Breast epithelium (tissue), 4 donors: ENCODE measurements at places on chromosomes 2 and 18. TPM values are rescaled to one million over a fixed set of nuclear protein-coding genes. Genes with fewer than 3 reads are reported as not detected.

DNA sequence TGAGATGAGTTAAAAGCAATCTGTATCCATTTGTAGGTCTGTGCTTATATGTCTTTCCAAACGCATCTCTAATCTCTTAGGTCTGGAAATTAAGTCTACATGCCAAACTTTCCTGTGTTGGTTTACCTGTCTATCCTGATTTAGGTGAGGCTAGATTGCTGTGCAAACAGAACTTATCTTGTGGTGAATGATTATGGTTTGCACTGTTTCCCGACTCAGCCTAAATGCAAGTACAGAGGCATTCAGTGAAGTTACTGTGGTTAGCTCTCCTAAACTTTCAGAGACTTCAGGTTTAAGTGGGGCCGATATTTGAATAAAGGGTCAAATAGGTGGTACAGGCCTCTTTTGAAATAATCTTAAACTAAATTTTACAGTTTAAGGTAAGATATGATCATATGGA, 103.5 kb downstream of the ICOS start:
- no peaks in the 10 kb centered on the region for H3K4me1 ChIP-seq
- no peaks in the 10 kb centered on the region for H3K27me3 ChIP-seq
- DNase-seq, result no peak
- no peak overlapping the region for H3K4me3 ChIP-seq
- H3K27ac ChIP-seq, result no peak overlapping the region

DNA sequence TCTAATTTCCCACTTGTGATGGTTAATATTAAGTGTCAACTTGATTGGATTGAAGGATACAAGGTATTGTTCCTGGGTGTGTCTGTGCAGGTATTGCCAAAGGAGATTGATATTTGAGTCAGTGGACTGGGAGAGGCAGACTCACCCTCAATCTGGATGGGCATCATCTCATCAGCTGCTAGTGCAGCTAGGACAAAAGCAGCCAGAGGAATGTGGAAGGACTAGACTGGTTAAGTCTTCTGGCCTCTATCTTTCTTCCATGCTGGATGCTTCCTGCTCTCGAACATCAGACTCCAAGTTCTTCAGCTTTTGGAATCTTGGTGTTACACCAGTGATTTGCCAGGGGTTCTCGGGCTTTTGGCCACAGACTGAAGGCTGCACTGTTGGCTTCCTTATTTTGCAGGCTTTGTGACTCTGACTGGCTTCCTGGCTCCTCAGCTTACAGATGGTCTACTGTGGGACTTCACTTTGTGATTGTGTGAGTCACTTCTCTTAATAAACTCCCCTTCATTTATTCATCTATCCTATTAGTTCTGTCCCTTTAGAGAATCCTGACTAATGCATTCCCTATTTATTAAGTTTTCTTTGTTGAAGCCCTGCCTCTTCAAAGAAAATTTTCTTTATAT, 1087.5 kb upstream of the NXPH2 start:
- H3K4me3 ChIP-seq, result no peak overlapping the region
- H3K4me1 ChIP-seq, result no peaks in the 10 kb centered on the region
- H3K36me3 ChIP-seq, result no peaks in the 10 kb centered on the region
- no peak overlapping the region for H3K27ac ChIP-seq
- no peak for DNase-seq

DNA sequence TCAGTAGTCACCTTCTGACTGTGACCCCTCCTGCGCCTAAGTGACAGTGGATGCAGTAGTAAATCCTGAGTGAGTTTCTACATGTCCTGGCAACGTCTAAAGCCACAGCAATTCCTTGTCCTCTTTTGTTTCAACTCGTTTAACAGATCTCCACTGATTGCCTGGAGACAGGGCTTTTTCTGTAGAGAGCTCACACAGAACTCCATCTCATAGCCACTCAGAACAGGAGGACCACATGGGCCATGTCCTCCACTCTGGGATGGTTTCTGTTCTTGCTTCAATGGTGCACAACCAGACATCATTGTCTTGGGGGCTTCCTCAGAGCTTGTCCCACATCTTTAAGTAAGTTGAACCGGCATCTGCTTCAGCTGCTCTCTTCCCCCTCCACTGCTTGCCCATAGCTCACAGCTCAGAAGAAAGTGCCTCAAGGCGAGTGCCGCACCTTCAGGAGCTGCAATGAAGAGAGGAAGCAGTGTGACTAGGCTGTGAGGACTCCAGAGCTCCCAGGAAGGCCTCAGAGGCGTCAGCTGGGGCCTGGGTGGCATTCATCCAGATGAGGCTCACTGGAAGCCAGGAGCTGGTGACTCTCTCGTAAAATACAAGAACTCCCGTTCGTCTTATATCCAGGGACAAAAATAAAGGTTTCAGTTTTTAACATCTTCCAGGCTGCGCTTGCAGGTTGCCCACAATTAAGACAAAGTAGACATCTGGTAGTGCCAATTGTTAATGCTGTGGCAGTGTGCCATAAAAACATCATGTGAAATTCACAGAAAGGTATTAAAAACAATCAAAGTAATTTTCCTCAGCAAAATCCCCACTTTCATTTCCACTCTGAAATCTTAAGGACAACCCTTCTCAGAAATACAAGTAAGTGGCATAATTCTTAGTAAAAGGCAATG, 37.3 kb downstream of the ST3GAL5 start:
- H3K36me3 ChIP-seq, result no peaks in the 10 kb centered on the region
- no peak for DNase-seq
- H3K27me3 ChIP-seq, result no peaks in the 10 kb centered on the region

GRCh38 chr18:63312019-63312409, 7.6 kb downstream of the BCL2 start:
- peak overlapping the region; percentile 50 for H3K27ac ChIP-seq
- H3K4me3 ChIP-seq, result no peak overlapping the region
- no peaks in the 10 kb centered on the region for H3K27me3 ChIP-seq
- H3K4me1 ChIP-seq, result peaks cover 23% of the 10 kb centered on the region

GRCh38 chr2:172282944-172283343, 144.4 kb upstream of the ITGA6 start:
- DNase-seq, result no peak
- H3K27me3 ChIP-seq, result no peaks in the 10 kb centered on the region
- H3K4me1 ChIP-seq, result no peaks in the 10 kb centered on the region
- no peak overlapping the region for H3K27ac ChIP-seq

DNA sequence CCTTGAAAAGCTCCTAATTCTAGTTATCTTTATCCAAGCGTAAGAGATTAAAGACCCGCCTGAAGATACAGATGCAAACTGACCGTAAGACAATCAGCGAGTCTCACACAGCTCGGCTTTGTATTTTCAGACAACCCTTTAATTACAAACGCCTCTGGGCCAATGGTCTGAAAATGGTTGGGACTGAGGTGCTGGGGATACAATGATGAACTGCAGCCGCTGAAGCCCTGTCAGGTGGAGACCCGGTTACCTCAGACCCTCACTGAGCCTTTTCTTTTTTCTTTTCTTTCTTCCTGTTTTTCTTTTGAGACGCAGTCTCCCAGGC, 715 bp upstream of the CFAP36 start:
- peak overlapping the region; percentile 91 for H3K27ac ChIP-seq
- peak overlapping the region; percentile 82 for H3K4me3 ChIP-seq
- H3K27me3 ChIP-seq, result no peaks in the 10 kb centered on the region
- DNase-seq, result no peak
- H3K36me3 ChIP-seq, result peaks cover 4% of the 10 kb centered on the region

- no peak for DNase-seq
- no peaks in the 10 kb centered on the region for H3K36me3 ChIP-seq
- H3K4me1 ChIP-seq, result peaks cover 3% of the 10 kb centered on the region
Measured at GRCh38 chr2:65364986-65365733, 67.2 kb downstream of the SPRED2 start.

GRCh38 chr2:3279236-3279960, 98.2 kb downstream of the EIPR1 start:
- no peak overlapping the region for H3K27ac ChIP-seq
- no peaks in the 10 kb centered on the region for H3K36me3 ChIP-seq

DNAJC27 gene
- total RNA-seq, result 12.6 TPM

GRCh38 chr2:226652369-226652768, 147.3 kb downstream of the IRS1 start:
- DNase-seq, result no peak
- H3K4me1 ChIP-seq, result peaks cover 8% of the 10 kb centered on the region
- no peak overlapping the region for H3K4me3 ChIP-seq
- H3K36me3 ChIP-seq, result no peaks in the 10 kb centered on the region
- peak overlapping the region; percentile 28 for H3K27ac ChIP-seq

DLX1 gene
- 0.29 TPM for total RNA-seq

CFAP65 gene
- not detected for total RNA-seq

- no peaks in the 10 kb centered on the region for H3K27me3 ChIP-seq
- DNase-seq, result no peak
- no peaks in the 10 kb centered on the region for H3K36me3 ChIP-seq
- H3K4me1 ChIP-seq, result no peaks in the 10 kb centered on the region
- H3K4me3 ChIP-seq, result peak overlapping the region; percentile 11
Measured at GRCh38 chr2:71157124-71157793, 26.8 kb downstream of the MPHOSPH10 start.

- no peak for DNase-seq
- H3K4me3 ChIP-seq, result no peak overlapping the region
- no peaks in the 10 kb centered on the region for H3K4me1 ChIP-seq
- no peaks in the 10 kb centered on the region for H3K36me3 ChIP-seq
- no peaks in the 10 kb centered on the region for H3K27me3 ChIP-seq
Measured at GRCh38 chr2:179995741-179996515, 11.2 kb downstream of the CWC22 start.

ADAM23 gene
- 2.5 TPM for total RNA-seq

SERPINB8 gene
- total RNA-seq, result 13.5 TPM

DNA sequence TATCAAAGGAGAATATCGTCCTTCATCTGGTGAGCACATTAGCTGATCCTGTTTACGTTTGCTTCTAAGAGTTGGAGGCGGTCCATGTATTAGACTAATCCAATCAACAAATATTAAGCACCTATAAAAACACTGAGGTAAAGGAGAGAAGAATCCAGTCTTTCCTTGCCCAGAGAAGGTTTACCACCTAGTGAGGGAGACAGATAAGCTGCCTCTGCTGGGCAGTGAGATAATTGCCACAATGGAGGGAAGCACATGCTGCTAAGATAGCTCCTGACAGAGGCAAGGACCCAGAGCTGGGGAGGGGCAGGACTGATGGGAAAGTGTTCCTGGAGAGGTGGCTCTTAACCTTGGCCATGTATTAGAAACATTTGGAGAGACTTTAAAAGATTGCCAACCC, 36.7 kb upstream of the ST8SIA5 start:
- no peak overlapping the region for H3K27ac ChIP-seq
- H3K4me1 ChIP-seq, result no peaks in the 10 kb centered on the region
- DNase-seq, result no peak
- H3K4me3 ChIP-seq, result no peak overlapping the region

- no peak for DNase-seq
- H3K4me1 ChIP-seq, result no peaks in the 10 kb centered on the region
- peaks cover 8% of the 10 kb centered on the region for H3K36me3 ChIP-seq
Measured at GRCh38 chr2:241601841-241602240, 35.1 kb downstream of the THAP4 start.

ARHGAP25 gene
- 9.5 TPM for total RNA-seq

COL6A3 gene
- total RNA-seq, result 907 TPM

DNA sequence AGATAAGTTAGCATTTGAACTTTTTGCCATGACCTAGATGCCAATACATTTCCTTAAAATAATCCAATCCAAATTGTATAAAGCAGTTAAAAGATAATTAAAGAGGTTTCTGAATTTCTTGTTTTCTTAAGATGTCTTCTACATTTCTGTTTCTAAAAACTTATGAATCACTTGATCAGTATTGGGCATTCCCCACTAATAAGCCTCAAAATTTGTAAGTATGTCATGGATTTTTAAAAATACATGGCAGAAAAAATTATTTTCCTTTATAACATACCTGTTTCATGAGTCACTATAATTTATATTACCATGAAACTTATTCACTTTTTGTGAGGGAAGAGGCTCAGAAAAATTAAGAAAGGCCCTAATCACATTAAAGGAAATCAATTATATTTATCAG, 90.3 kb upstream of the TFPI start:
- no peak for DNase-seq
- no peaks in the 10 kb centered on the region for H3K27me3 ChIP-seq
- no peaks in the 10 kb centered on the region for H3K36me3 ChIP-seq
- H3K27ac ChIP-seq, result no peak overlapping the region

DNA sequence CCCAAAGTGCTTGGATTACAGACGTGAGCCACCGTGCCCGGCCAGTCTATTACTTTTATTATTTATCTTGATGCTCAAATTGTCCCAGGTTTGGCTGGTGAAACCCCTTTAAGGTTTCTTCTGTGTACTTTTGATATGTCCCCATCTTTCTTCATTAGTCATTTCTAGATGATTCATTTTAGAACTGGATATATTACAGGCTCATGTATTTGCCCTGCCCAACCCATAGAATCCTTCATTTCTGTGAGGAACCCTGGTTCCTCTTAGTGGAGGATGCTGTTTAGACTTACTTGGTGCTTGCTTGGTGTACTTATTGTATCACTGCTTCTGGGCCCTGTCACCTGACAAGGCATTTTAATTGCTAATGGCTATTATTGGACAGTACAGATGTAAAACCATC, 40.1 kb downstream of the KCMF1 start:
- no peaks in the 10 kb centered on the region for H3K36me3 ChIP-seq
- no peaks in the 10 kb centered on the region for H3K27me3 ChIP-seq
- H3K4me1 ChIP-seq, result no peaks in the 10 kb centered on the region
- DNase-seq, result no peak
- no peak overlapping the region for H3K27ac ChIP-seq

DNA sequence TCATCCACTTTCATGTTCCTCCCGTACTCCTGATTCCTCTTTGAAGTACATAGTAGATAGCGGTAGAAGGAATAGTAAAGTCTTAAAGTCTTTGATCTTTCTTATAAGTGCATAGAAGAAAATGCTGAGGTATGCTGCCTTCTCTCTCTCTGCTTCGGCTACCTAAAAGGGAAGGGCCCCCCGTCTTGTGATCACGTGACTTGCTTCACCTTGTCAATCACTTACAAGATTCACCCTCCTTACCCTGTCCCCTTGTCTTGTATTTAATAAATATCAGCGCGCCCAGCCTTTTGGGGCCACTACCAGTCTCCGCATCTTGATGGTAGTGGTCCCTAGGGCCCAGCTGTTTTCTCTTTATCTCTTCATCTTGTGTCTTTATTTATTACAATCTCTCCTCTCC, 932.2 kb upstream of the FANCL start:
- no peak overlapping the region for H3K4me3 ChIP-seq
- no peaks in the 10 kb centered on the region for H3K36me3 ChIP-seq
- H3K27me3 ChIP-seq, result no peaks in the 10 kb centered on the region
- H3K4me1 ChIP-seq, result no peaks in the 10 kb centered on the region
- no peak for DNase-seq
- no peak overlapping the region for H3K27ac ChIP-seq

DNA sequence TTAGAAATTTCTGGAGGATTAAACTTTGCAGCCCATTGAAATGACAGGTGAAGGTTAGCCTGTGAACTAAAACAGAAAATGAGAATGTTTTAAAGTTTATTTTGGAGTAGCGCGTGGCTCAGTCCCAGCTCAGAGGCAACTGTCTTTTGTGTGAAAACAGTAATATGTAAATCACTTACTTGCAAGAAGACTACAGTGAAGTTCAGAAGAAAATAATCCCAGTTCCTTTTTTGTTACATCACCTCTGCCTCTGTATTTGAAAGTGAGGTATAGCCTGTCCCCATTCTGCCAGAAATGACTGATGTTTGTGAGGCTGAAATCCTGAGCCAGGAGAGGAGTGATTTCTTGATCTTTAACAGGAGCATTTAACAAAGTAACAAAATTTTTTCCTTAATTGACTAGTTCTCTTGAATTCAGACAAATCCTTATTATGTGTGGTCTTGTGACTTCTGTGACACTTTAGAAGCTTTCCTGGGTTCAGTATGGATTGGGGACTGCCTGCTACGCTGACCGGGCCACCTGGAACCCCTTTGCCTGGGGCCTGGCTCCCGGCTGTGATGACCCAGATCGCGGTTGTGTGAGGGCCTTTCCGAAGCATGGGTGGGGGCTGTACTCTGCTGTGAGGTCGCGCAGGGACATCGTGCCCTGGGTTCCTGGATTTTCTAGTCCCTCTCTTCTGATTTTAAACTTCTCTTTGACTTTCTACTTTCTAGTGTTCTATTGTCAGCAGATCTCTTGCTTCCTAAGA, 24.3 kb downstream of the TRAPPC12 start:
- no peaks in the 10 kb centered on the region for H3K36me3 ChIP-seq
- no peak overlapping the region for H3K27ac ChIP-seq
- no peak for DNase-seq
- H3K4me1 ChIP-seq, result no peaks in the 10 kb centered on the region
- H3K4me3 ChIP-seq, result no peak overlapping the region
